ENCODE measurements at places on chromosomes 12 and 14.

GRCh38 chr12:89875225-89875624 is 166.6 kb upstream of the ATP2B1 start:
- DNase-seq = no peak

DNA sequence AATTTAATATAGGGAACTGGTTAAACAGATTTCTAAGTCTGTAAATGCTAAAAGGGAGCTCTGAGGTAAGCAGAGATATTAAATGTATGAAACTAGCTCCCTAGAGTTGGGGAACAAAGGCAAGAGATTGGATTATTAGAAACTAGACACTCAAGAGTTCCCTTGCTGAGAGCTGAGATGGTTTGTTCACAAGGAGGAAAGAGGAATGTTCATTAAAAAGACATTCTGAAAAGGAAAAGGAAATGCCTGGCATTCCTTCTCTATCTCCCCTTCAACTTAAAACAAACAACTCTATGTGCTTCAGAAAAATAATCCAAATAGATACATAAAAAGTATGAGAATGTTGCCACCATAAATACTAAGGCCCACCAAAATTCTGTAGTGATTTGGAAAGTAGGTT is 73.7 kb downstream of the GALNT4 start:
- peak; percentile 75 for DNase-seq

GRCh38 chr12:95203487-95204030 is 13.7 kb downstream of the FGD6 start:
- no peak for DNase-seq

- DNase-seq = peak; percentile 20
Measured at GRCh38 chr14:93085911-93086310, 29.8 kb downstream of the ITPK1 start.

- DNase-seq = no peak
Measured at GRCh38 chr12:117707861-117708260, 260.9 kb downstream of the KSR2 start.

DNA sequence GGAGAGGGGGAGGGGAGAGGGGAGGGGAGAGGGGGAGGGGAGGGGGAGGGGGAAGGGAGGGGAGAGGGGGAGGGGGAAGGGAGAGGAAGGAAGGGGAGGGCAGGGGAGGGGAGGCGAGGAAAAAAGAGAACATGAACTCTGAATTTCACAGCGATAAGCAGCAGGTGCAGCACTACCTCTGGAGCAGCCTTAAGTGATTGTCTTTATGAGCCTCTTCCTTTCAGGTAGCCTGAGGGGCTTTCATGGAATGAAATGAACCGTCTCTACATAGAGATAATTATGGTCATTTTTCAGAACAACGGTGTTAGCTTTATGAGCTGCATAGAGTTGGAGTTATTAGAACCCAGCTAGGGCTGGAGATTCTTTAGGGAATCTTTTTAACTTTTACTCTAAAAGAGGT is 18.1 kb upstream of the PTCSC3 start:
- DNase-seq = no peak

- DNase-seq = no peak
Measured at GRCh38 chr12:59858508-59859170, 262.8 kb downstream of the SLC16A7 start.

DNA sequence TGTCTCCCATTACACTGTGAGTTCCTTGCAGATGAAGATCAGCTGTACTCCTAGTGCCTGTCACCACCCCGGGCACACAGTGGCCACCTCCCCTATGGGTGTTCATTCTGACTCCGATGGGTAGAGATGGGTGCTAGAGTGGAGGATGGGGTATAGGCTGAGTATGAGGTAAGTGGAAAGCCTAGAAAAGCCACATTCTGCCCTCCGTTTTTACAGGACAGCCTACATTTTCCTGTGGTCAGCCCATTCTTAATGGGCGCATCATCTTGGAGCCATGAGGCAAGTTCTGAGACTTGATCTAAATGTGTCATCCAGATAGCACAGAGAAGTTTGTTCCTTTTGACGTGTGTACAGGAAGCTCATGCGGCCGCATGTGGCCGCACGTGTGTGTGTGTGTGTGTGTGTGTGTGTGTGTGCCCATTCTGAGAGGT is 166.7 kb upstream of the HIF1A start:
- DNase-seq = peak; percentile 93

DNA sequence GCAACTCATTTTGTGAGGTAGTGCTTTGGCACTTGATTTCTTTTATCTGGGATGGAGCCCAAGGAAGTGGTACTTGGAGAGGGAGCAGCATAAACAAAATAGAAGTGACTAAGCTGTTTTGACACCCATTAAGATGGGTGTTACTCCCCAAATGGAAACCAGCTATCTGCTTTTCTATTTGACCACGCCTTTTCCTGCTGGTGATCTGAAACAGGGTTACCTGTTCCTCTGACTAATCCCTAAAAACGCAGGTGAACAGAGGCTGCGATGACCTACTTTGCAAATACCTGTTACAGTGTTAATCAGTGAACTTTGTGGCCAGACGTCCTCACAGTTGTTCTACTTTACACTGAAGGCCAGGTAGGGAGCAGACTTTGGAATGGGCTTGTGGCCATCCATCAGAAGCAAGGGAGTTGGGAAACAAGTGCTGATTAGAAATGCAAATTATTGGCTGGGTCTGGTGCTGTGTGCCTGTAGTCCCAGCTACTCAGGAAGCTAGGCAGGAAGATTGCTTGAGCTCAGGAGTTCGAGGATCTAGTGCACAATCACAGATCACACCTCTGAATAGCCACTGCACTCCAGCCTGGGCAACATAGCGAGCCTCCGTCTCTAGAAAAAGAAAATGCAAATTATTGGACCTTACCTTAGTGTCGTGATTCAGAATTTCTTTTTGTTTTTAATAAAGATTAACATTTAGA is 58.3 kb upstream of the HECTD1 start:
- no peak for DNase-seq

GRCh38 chr12:5018677-5019076 is 25.0 kb upstream of the KCNA5 start:
- DNase-seq = no peak

DNA sequence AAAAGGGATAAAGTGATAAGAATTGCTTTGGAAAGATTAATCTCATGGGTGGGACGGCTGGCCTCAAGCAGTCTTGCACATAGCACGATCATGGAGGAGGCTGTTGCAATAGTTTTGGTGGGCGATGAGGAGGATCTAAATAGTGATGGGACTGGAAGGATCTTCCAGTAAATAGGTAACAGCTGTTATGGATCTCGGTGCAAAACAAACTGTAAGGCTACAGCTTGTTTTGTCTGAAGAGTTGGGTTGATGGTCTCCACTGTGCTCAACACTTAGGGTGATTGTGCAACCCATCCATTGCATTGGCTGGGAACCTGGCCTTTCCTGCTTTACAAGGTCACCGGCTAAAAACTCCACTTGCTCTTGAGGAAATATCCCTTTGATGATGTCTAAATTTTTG is 21.0 kb downstream of the IGF1 start:
- no peak for DNase-seq

DNA sequence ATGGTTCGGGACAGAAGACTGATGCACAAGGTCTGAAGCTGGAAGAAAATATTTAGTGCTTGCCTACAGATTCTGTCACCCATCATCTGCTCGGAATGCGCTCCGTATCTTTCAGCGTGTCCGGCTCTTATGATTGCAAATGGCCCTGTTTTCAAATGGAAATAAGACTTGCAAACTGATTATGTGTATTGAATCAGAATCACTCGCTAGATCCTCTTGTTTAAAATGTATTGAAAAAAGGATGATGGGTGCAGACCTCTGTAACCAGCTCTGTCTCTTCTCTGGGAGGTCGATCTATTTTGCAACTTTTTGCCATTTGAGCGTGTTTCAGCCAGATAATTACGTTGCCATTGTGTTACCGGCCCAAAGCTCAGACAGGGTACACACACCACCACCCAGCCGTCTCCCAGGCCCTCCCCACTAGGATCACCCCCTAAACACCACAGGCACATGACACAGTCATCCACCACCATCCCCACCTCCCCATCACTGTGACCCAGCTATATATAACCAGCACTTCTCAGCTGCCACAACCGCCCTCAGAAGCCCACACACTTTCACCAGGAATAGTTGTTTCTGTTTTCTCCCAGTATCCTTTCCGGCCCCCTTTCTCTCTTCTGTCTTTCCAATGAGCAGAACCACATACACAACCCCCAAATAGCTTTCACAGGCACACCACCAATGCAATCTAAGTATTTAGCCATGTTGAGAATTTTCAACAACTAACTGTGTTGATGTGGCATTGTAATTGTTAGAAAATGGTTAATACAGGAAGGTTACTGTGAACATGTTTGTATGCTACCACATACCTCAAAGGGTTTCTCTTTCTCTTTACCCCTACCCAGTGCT is 10.7 kb downstream of the NKX2-1 start:
- DNase-seq = no peak

GRCh38 chr12:125164541-125164940 is 99.3 kb downstream of the AACS start:
- no peak for DNase-seq

DNA sequence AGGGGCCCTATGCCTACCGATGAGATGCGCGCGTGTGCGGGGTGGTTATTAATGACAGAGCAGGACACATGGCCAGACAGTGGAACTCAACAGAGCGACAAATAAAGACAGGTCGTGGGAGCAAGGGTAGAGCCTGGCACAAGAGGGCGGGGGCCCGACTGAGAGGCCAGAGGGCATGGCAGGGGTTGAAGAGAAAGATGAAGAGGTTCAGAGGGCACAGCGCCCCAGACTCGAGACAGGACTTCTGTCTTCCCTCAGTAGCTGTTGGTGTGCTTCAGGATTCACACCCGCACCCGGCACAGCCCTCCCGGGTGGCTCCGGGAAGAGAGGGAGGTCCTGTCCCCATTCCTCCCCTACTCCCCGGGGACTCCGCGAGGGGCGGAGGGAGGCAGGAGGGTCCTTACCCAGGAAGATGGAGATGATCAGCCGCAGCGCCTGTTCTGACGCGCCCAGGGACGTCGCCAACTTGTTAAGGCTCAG is 366 bp downstream of the LPCAT3 start:
- DNase-seq = no peak

DNA sequence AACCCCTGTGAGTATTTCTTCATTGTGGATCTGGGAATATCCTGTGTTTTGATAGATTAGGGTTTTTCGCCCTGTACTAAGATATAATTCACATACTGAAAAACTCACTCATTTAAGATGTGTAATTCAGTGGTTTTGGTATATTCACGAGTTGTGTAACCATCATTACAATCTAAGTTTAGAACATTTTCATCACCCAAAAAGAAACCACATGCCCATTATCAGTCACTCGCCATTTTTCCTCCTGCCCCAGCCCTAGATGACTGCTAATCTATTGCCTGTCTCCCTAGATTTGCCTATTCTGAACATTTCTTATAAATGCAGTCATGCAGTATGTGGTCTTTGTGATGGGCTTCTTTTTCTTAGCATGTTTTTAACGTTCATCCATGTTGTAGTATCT is 67.9 kb upstream of the ATF1 start:
- no peak for DNase-seq

DNA sequence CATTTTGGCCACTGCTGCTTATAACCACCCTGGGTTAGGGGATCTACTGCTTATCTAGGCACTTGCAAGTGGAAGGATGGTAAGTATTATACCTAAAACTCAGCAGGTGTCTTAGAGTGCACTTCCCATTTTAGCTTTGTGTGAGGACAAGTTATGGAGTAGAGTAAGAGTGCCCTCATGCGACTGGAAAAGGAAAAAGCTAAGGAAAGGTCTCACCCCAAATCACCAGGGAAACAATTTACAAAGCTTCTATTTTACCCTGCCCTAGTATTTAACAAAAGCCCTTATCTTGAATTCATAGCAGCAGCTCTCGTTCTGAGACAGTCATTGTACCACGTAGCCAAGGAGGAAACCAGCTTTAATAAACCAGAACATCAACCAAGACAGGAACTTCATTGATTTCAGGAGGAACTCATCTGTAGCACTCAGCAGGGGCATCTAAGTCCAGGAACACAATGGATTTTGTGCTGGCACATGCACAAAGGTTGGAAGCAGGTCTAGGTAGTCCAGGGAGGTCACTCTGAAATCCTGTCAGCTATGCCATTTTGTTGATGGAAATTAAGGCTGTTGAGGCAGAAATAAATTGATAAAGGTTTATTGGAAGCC is 2.9 kb downstream of the RDH12 start:
- DNase-seq = peak; percentile 46

- peak; percentile 80 for DNase-seq
Measured at GRCh38 chr12:120361506-120362208, 7.3 kb downstream of the MSI1 start.

DNA sequence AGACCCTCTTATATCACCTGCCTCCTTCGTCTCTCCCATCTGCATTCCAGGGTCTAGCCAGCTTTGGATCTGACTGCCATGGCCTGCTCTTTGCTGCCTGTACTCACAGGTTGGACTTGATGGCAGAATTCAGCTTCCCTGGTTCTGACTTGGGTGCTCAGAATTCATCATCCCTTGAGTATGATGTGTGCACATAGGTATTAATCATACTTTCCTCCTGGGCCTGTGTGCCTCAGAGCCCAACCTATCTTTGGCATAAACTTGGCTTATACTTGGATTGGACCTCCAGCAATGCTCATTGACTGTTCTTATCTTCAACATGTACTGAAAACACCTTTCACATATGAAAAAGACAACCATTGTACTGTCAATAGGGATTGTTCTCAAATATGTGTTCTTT is 70.7 kb upstream of the LMNTD1 start:
- DNase-seq = no peak

DNA sequence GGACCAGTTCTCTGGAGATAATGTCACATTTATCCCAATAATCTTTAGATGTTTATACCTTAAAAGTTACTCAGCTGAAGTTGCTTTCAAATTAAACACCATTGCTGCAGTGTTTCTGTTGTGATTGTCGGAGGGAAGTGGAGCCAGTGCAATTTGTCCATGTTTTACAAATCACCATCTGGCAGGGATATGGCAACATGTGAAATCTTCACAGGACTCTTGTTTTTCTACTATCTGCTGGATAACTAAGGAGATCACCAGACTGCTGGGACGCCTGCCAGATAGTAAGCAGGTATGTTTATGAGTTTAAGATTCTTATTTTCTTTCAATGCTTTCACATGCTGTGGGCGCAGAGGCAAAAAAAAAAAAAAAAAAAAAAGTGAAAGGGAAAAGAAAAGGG is 100.3 kb upstream of the SOX5 start:
- DNase-seq = no peak

- peak; percentile 14 for DNase-seq
Measured at GRCh38 chr12:107992870-107993451, 136.1 kb upstream of the WSCD2 start.
